Muscle of leg (tissue), 16 donors: ENCODE measurements at places on chromosomes 5 and 9. TPM values are rescaled to one million over a fixed set of nuclear protein-coding genes. Genes with fewer than 3 reads are reported as not detected.
A peak's percentile ranks its signal among the peaks of the same experiment; 100 is the strongest.

Gene GLRA1
- total RNA-seq, result not detected

Gene HNRNPK
- total RNA-seq, result 337 TPM

Gene NRG2
- total RNA-seq, result 2.0 TPM

Gene TMEM252
- total RNA-seq, result 0.09 TPM

Gene SLC6A18
- total RNA-seq, result not detected

Gene KDM4C
- total RNA-seq, result 19.0 TPM

Gene LCN1
- total RNA-seq, result not detected

Gene RUFY1
- 30.9 TPM for total RNA-seq

- DNase-seq, result peak; percentile 69
These were observed 250.2 kb upstream of the PTGER4 start for GRCh38 chr5:40429258-40430100.

GRCh38 chr5:158898185-158899177 lies 201.2 kb downstream of the EBF1 start:
- no peak for DNase-seq

DNA sequence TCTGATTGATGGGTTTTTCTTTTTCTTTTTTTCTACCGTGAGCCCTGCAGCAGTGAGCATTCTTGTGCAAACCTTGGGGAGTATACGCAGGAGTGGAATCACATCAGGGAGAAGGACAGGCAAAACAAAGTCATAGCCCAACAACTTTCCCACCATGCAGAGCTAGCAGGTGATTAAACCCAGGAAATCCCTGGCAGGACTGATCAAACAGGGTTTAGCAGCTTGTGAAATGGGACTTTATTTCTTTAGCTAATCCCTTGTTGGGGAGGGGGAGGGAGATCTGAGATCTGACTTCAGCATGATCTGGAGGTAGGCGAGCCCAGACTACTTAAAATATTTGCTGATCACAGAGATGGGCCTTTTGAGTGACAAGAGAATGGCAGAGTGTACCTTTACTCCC lies 162.0 kb upstream of the GLRA1 start:
- no peak for DNase-seq

DNA sequence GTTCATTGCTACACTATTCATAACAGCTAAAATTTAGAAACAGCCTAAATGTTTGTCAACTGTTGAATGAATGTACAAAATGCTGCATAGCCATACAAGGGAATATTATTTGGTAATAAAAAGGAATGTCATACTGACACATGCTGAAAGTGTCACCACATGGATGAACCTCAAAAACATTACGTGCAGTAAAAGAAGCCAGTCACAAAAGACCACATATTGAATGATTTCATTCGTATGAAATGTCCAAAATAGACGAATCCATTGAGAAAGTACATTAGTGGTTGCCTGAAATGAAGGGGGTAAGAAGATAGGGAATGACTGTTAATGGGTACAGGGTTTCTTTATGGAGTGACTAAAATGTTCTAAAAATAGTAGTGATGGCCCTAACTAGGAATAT lies 11.6 kb upstream of the ECM2 start:
- no peak for DNase-seq

GRCh38 chr5:151600069-151600665 lies 9.0 kb upstream of the FAT2 start:
- DNase-seq, result no peak

- peak; percentile 80 for DNase-seq
These were observed 74.7 kb downstream of the THBS4 start for GRCh38 chr5:80109646-80110478.

GRCh38 chr5:55052383-55052931 lies 28.4 kb downstream of the GZMK start:
- no peak for DNase-seq

- DNase-seq, result no peak
These were observed 12.3 kb upstream of the DPM2 start for GRCh38 chr9:127949827-127950512.

- DNase-seq, result no peak
These were observed 155.2 kb downstream of the ARHGEF28 start for GRCh38 chr5:73781107-73781768.

DNA sequence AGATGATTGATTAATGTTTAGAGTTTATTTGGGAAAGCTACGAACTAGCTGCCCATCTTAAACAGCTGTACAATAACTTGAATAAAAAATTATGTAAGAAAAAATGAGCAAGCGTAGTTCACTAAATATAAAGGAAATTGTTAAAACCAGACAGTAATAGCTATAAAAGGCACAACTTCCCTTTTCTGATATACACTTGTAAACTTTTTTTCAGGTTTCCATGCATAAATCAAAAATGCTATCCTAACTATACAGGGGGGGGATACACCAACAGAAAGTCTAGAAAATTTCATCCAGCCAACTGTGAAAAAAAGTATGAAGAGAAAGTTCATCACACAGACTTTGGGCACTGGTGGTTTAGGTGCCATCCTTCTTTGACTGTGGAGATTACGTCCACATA lies 122.3 kb downstream of the NR3C1 start:
- DNase-seq, result no peak

- peak; percentile 64 for DNase-seq
These were observed 161.3 kb downstream of the LPAR1 start for GRCh38 chr9:110876929-110877328.

DNA sequence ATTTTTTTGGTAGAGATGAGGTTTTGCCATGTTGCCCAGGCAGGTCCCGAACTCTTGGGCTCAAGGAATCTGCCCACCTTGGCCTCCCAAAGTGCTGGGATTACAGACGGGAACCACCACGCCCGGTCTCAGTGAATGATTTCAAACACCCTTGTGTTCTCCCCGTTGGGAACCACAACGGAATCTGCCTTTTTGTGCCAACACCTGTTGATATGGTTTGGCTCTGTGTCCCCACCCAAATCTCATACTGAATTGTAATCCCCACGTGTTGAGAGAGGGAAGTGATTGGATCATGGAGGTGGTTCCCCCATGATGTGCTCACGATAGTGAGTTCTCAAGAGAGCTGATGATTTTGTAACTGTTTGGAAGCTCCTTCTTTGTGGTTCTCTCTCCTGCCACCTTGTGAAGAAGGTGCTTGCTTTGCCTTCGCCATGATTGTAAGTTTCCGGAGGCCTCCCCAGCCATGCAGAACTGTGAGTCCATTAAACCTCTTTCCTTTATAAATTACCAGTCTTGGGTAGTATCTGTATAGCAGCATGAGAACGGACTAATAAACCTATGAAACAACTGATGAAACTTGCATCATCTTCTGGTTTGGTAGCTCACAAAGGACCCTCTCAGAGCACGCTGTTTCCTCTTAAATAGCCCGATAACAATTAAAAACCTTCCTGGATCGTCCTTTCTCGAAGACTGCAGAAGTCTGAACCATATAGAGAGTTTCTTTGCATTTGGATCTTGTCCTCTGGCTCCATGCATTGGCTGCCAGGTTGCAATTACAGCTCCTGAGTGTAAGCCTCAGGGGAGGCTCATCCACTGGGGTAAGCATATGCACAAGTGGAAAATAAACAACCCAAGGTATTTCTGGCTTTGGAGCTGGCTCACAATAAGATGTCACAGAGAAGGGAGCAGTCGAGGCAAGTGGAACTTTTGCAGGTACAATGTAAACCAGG lies 91.5 kb downstream of the SPRY4 start:
- DNase-seq, result no peak

DNA sequence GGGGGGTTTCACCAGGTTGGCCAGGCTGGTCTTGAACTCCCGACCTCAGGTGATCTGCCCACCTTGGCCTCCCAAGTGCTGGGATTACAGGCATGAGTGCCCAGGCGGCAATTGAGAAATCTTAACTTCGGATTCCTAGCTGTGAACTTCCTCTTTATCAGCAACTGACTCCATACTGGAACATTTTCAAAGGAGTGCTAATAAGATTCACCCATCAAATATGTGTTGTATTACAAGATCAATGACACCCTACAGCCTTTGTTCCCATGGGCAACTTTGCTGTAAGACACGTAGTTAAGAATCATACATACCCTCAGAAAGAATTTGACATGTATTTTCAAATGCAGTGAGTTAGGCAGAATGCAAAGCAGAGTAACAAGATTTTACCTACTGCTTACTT lies 23.1 kb upstream of the ACOT12 start:
- DNase-seq, result no peak

- DNase-seq, result no peak
These were observed 246.1 kb upstream of the ANKH start for GRCh38 chr5:15117688-15118087.

- peak; percentile 91 for DNase-seq
These were observed 19.0 kb downstream of the NEURL1B start for GRCh38 chr5:172659909-172660628.

- no peak for DNase-seq
These were observed 208.7 kb upstream of the RAI14 start for GRCh38 chr5:34447424-34447823.

GRCh38 chr9:99513441-99514112 lies 291.5 kb downstream of the SEC61B start:
- DNase-seq, result no peak

DNA sequence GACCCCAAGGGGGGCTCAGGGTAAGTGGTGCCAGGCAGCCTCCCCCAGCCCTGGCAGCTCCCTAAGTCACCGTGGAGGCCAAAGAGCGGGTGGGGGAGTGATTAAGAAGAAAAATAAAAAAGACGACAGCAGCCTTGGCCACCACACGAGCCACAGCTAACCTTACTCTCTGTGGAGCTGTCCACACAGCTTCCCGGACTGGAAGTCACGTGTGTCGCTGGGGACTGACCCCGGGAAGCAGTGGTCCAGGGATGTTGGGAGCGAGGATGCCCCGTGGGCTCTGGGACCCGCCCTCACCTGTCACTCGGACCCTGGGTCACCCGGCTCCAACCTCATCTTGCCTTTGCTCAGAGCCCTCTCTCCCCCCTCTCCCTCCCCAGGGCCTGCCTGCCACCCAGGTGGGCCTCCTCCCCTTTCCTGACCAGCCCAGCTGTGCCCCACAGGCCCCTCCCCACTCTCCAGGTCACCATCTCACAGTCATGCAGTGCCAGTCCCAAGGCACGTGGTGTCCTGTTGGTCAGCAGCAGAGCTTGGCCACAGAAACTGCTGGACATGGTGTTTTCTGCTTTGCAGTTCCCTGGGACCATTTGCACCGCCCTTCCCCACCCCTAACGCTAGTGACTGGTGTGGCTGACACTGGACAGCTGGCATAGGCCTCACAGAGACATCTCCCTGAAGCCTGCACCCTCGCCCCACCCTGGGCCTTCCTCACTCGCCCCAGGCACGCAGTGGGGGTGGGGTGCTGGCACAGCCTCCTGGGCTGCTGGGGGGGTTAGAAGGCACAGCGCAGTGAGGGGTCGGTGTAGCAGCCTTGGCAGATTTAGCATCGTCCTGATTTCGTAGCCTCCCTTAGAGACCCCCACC lies 9.8 kb upstream of the EXOC3 start:
- DNase-seq, result no peak

- DNase-seq, result no peak
These were observed 24.1 kb downstream of the SARDH start for GRCh38 chr9:133713960-133714495.

DNA sequence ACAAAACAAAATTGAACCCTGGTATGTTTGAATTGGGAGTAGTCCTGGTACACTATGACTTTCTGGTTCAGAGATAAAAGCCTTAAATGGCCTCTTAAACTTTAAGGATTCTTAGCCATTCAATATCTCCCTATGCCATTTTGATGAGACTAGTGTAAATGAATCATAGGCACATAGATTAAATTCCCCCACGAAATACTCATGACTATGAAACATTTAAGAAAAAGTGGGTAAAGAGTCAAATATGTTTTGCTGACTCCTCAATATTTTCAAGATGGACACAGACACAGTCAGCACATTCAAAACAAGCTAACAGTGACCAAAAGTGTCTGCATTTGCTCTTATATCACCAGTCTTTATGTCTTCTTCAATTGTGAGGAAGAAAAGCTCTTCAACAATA lies 278.3 kb downstream of the PDE4D start:
- DNase-seq, result no peak

DNA sequence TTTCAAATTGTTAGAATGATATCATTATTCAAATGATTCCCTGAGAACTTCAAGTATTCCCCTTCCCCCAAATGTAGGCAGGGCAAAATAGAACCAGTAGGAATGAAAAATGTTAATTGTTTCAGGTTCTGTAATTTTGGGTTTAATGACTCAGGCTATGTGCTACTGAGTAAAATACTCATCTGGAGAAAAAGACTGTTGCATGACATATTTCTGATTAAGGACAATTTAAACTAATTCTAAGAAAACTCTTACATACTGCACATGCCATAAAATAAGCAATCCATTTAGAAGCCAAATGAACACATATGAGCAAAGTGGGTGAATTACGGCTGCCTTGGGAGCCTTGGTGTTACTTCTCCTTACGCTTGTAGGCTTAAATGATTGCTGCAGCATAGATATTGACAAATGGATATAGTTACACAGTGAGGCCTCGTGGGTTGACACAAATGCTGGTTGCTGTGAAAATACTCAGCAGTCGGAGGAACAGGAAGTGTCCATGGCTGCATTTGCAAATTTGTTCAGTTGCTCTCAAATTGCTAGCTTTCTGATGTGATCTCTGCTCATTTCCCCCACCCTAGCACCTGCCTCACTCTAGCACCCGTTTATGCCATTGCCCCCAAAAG lies 174.9 kb upstream of the DMAC1 start:
- DNase-seq, result peak; percentile 29

GRCh38 chr5:172724242-172725183 lies 46.5 kb downstream of the DUSP1 start:
- peak; percentile 58 for DNase-seq

- peak; percentile 58 for DNase-seq
These were observed 249.7 kb upstream of the MAP3K1 start for GRCh38 chr5:56565644-56566043.

DNA sequence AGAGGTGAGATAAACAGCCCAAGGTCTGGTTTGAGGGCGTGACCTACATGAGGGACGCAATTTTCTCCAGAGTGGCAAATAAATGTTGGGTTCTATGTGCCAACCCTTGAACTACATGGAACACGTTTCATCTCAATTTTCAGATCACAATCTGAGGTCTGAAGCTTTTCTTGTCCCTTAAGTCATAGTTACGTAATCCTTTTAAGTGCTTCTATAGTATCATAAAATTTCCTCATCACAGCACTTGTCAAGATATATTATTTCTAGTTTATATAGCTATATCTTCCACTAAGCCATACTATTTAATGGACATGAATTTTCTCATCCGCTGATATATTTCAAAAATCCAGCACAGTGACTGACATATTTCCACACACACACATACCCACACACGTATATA lies 53.1 kb upstream of the GRIN3A start:
- DNase-seq, result no peak

DNA sequence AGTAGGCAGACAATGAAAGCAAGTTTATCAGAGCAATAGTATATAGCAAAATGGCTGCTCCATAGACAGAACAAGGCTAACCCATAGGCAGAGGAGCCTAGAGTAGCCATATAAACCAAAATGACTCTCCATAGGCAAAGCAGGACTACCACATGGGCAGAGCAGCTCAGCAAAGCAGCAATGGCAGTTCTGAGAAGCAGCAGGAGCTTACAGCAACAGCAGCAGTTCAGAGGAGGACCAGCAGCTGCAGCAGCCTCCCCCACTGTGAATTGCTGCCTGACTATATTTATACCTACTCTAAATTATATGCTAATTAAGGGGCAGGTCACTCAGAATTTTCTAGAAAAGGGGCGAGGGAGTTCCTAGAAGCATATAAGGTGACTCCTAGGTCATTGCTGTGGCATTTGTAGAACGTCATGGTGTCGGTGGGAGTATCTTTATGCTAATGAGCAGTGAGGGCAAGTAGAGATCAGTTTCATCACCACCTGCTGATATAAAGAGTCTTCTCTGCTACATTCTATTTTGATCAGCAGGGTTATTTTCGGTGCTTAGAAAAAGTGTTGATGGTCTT lies 1115.5 kb downstream of the DTWD2 start:
- DNase-seq, result peak; percentile 69
